Brain microvascular endothelial cell (primary cell): ENCODE measurements at places on chromosomes 1 and 21.

GRCh38 chr1:32817815-32818786, 648 bp downstream of the S100PBP start:
- no peak for DNase-seq

- no peak for DNase-seq
Measured at GRCh38 chr1:9331558-9332346, 39.1 kb downstream of the SPSB1 start.

DNA sequence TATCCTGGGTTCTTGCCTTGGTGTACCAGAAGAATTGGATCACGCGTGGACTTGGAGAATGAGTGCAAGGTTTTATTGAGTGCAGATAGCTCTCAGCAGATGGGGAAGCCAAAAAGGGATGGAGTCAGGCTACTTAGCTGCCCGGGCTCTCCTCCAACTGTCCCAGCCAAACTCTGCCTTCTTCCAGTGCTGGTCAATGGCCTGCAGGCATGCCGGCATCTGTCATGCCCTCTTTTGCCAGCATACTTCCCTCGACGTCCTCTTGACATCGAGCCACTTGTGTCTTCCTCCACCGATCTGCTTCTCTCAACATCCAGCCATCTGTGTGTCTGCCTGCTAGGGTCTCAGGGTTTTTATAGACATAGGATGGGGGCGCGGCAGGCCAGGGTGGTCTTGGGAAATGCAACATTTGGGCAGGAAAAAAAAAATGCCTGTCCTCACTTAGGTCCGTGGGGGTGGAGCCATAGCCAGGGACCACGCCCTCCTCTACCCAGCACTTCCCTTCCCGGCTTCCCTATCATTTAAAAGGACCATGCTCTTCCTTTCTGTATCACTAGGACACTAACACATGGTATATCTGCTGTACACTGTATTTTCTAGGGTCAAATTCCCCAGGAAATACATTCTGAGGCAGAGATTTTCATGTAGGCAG, 47.0 kb upstream of the BCAR3 start:
- no peak for DNase-seq

GRCh38 chr1:192183788-192184187, 25.5 kb downstream of the RGS18 start:
- DNase-seq: no peak

DNA sequence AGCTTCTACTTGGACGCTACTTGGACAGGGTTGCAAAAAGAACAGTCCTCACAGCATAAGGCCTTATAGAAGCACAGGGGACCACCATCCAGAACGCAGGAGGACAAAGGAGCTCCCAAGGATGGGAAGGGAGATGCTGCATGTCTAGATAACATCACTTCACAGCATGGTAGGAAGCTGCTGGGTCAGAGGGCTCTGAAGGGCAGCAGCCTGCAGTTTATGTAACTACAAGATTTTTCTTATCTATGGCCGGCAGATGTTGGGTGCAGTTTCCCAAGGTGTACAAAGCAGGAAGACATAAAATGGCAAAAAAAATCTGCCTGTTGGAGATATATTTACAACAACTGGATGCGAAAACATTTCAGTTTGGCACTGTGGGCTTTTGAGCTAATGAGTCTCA, 45.3 kb upstream of the SLC5A9 start:
- DNase-seq: no peak

- peak; percentile 70 for DNase-seq
Measured at GRCh38 chr1:27021354-27022031, 8.8 kb upstream of the TENT5B start.

DNA sequence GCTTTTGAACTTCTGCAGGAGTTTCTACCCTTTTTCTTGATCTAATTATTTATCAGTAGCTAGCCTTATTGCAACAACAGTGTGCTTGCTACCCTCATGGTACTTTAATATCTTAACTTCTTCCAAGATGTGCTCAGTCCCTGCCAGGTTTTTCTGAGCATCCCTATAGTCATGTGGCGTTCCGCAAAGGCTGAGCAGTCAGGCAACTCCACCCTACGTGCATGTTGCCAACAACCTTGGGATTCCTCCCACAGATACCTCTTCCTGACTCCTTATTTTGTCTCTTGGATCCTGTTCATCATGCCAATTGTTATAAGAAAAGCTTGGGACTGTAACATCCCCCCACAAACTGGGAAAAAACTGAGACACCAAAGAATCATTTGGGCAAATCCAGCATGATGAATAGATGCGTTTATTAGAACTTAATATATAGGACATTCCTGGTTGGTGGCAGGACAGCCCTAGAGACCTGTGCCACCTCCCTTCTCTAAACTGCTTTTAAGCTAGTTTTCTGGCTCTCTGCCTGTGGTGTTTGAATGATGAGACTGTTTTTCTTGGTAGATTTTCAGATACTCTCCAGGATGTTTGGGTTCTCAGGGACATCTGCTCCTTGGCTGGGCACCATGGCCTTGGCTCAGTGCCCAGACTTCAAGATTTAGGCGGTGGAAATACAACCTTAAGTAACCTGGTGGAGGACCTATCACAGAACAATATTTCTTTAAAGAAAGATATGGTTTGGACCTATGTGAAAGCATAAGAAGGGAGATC, 27.1 kb upstream of the KCTD3 start:
- no peak for DNase-seq

DNA sequence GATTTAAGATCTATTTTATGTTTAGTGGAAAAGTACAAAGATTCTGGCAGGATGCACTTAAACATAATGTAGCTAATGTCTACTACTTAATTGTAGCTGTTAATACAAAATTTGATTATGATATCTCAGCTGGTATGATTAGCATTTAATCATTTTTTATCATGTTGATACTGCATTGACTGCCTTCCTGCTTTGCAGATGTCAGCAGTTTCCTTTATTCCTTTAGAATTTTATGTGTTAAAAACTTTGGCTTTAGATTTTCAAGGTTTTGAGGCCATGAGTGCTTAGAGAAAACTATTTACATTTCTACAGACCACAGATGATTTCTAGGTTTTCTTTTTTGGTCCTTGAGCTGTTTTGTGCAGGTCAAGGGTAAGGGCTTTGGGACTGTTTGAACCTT, 152.2 kb downstream of the ZNF326 start:
- DNase-seq: no peak

DNA sequence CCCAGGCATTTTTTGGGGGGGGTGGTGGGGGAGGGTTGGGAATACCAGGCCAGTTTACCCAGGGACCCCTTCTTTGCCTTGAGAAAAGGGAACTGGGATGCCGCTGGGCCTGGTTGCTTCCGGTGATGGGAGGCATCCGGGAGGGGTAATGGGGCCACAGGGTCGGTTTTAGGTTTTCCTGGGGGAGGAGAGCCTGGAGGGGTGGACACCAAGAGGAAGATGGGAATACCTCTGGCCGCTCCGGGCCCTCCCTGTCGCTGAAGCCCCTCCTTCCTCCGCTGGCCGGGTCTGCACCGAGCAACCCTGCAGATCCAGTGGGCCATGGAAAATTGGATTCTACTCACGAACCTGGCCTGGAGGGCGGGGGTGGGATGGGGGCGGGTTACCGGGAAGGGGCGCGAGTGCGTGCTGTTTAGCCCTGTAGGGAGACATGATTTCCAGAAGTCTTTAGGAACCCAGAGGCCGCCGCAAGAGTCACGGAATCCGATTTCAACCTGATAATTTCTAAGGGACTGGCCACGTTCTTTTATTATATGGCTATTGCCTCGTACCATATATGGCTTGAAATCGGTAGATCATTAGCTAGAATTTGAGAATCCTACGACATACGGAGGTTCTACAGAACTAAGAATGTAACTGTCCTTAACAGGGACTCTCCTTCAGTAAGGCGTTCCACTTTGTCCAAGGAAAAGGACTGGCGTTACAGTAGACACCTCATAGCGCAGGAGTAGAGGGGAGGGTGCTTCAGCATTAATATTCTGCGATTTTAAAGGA, 749 bp downstream of the AKIRIN1 start:
- peak; percentile 25 for DNase-seq

GRCh38 chr1:80251591-80251990, 1245.1 kb upstream of the ADGRL4 start:
- no peak for DNase-seq

DNA sequence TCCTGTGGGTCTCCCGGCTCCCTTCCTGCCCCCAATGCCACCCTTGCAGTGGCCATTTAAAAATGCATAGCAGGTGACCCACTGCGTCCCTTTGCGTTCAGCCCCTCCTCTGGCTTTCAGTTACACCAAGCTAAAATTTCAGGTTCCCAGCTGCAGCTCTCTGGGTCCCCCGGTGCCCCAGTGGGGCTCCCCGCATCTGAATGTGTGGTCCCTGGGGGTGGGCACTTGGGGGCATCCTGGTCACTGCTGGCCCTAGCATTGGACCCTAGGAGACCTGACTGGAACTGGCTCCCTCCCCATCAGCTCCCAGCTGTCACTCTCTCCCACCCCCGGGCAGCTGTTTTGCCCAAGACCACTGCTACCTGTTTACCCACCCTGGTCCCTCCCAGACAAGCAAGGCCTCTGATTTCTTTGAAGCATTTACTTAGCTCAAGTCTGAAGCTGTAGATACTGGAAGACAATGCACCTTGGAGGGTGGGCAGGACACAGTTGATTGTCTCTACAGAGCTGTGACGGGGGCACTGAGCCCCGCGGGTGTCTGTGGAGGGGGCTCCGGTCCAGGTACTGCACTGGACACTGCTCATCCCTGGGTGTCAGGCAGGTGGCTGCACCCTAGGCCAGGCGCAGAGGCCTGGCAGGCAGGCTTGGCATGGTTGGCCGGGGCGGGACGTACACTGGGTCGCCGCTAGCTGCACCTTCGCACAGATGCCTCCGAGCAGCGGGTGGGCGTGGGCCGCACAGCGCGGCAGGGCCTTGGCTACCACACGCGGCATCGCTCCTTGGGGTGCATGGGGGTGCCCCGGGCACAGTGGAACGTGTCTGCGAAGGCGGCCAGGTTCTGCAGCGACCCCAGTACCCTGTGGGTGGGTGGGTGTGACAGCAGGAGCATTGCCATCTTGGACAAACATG, 3.9 kb downstream of the PRXL2B start:
- no peak for DNase-seq

DNA sequence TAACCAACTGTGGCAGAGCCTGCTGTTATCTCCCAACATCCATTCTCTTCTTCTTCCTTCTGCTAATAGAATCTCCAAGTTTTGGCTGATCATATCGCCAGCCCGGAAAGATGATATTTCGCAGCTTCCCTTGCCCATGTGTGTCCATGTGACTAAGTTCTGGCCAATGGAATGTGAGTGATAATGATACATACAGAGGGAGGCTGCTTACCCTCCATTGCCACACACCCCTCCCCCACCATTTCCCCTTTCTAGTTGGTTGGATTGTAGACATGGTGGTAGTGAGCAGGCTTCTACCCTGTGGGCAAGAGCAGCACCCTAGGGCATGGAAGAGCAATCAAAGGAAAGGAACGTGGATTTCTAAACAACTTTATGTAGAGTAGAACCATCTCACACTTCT, 48.8 kb downstream of the SLC9C2 start:
- no peak for DNase-seq

GRCh38 chr1:119676571-119677206, 28.6 kb upstream of the ZNF697 start:
- no peak for DNase-seq

GRCh38 chr1:169873582-169874199, 20.0 kb downstream of the SCYL3 start:
- DNase-seq: no peak

DNA sequence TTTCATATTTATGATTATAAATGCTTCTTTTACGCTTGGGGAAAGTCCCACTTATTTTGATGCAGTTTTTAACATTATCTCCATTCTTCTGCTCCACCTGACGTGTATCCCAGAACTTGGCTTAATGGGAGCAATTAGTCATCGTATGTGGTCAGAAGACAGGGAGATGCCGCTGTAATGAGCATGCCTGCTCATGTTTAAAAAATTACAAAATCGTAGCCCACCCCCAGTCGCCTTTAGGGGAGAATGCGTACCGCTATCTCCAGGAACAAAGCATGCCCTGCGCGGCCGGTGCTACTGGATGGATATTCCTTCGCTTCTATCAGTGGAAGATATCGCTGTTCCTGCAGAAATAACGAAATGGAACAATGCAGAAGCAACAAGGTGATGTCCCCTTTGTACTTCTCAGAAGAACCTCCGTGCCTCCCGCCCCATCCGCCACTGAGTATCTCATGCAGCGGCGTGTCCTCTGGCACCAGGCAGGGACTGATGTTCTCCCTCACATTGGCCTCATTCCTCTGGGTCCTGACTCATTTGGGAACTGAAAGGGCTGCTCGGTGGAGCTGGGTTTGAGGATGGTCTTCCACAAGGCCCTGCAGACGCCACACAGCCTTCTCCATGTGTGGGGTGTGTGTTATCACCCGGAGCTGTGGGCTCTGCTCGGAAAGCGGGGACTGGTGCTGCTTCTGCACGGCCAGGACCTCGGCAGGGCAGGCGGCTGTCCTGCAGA, 116.3 kb upstream of the COL6A1 start:
- peak; percentile 89 for DNase-seq

DNA sequence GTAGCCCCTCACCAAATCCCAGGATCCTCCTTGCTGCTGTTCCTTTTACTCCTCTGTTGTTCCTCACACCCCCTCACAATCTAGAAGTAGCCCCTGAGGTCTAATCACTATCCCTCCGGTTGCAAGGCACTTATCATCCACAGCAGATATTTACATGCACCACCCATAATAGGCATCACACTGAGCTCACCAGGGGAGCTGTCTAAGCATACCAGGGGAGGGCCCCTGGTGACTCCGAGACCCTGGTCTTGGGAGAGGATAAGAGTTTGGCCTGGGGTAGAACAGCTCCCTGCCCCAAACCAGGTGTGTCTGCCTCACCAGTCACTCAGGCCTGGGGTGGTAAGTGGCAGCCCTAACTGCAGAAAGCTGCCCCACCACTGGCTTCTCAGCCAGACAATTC, 37.3 kb upstream of the ZC3H12A start:
- no peak for DNase-seq

GRCh38 chr1:179814546-179814838, 63.1 kb downstream of the TOR1AIP2 start:
- DNase-seq: no peak

- DNase-seq: no peak
Measured at GRCh38 chr1:112309499-112309898, 86.5 kb upstream of the CTTNBP2NL start.

- no peak for DNase-seq
Measured at GRCh38 chr1:182119631-182120030, 58.1 kb upstream of the ZNF648 start.

DNA sequence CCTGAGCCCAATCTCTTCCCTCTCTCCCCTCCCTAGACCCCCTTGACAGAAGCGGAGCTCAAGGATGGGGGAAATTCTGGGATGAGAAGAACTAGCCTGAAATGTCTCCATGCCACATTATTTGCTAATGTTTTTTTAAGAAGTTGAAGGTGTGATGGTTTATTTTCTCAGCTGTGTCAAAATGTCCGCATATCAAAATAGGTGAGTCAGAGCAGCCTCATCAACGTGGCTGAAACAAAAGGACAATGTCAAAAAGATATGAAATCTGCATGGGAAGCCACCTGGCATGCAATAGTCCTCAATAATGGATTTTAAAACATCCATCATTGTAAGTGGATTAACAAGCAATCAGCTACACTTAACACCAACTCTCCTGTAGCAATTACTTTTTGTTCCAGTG, 101.4 kb downstream of the BEND5 start:
- DNase-seq: no peak

GRCh38 chr1:207423560-207424292, 30.4 kb upstream of the CR2 start:
- no peak for DNase-seq
